NCI-H774 (cell line): ENCODE measurements at places on chromosomes 7 and 10.

DNA sequence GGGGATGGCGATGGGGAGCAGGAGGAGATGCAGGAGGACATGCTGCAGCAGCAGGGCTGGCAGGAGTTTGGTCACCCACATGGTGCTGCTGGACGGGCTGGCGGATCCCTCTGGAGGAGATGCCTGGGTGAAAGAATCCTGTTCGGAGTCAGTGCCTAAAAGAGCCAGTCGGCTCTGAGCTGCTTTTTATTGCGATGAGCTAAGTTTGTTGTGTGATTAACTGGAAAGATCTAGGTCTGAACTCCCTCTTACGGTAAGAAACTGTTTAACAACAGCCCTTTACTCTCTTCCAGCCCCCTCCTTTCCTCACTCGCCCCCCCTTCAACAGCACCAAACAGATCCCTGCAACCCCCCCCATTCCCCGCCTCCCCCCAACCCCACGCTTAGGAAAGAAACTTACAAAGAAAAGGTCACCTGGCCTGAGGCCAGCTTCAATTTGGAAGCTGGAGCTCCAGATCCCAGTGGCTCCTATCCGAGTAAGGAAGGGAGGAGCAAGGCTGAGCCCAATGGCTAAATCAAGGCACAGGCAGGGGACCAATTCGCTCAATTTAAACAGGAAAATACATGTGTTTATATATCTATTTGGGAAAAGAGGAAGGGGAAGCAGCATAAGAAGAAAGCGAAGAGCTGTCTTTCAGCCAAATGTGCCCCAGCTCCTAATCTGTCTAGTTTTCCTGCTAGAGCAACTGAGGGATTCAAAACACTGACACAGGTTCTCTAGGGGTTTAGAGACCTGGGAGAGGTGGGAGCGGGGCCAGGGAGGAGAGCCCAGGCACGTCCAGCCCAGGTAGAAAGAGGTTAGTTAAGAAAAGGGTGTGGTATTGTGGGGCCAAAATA is at the start of gene HGF:
TSS of gene HGF (minus strand) at position 157 of the 837 bp plus-strand sequence. CDS start at position 81, 76 bp downstream.
- no peak for DNase-seq

GRCh38 chr10:45502458-45502857 is 128.4 kb downstream of the ALOX5 start:
- DNase-seq: no peak

GRCh38 chr10:27297844-27298521 is 57.4 kb upstream of the ACBD5 start:
- DNase-seq: no peak

DNA sequence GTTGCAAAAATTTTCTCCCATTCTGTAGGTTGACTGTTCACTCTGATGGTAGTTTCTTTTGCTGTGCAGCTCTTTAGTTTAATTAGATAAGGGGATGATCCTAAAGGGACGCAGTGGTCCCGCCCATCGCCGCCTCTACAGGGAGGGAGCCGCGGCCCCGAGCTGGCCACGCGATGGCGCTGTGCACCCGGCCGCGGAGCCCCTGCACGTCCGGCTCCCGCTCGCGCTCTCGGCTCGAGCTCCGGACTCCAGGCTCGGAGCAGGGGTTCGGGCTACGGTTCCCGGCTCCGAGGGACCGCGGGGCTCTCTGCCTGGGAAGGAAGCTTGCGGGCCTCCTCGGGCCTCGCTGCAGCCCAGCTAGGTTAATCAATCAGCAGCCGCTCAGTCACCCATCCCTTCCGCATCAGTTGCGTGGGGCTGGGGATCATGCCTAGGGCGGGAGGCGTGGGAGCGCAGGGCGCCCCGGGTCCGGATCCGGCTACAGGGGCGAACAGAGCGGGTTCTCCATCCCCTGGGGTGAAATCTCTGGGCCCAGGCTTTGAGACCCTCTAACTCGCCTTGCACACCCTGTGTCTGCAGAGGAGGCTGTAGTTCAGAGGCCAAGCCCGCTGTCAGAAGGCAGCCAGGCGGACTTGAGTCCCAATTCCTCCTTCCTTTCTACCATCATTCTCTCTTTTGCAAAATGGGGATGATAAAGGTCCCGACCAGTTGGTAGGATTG is 97.9 kb downstream of the WDR11 start:
- DNase-seq: no peak

- no peak for DNase-seq
Measured at GRCh38 chr10:77318739-77319138, 318.9 kb downstream of the KCNMA1 start.
